ENCODE measurements at places on chromosomes 4 and X.

GRCh38 chrX:42846741-42847140 lies 68.8 kb upstream of the PPP1R2C start:
- DNase-seq, result no peak

DNA sequence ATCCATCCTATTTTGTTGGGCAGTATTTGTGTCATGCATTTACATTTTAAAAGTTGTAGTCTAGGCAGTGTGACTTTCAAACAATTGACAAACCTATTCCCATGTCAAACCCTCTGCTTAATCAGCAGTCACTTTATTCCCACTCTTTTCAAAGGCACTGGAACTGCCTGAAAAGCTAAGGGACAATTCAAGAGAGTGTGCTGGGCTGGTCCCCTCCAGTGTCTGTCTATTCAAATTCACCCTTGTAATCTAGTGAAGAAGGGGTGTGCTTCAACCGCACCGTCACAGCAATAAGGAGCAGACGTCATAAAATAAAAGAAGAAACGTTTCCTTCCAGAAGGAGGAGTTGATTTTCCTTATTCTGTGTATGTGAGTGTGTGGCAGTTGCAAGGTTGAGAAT lies 197.0 kb upstream of the MAD2L1 start:
- no peak for DNase-seq

DNA sequence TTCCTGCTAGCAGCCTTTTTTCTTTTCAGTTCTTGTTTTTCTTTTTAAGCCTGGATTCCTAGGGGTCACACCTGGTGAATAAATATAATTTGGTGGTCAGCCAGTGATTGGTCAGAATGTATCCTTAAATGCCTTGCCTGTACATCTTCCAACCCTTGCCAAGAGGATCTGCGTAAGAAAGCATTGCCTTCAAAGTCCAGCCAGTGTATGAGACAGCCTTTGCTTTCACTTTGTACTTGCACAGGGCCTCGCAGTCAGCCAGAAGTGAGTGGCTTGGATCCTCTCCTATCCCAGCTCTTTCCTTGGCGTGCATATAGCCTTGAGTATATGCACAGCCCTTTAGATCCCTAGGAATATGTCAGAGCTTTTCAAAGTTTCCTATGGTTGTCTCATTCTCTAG lies 22.2 kb downstream of the KANTR start:
- no peak for DNase-seq

- DNase-seq, result no peak
These were observed 66.6 kb upstream of the HS3ST1 start for GRCh38 chr4:11495291-11495690.

DNA sequence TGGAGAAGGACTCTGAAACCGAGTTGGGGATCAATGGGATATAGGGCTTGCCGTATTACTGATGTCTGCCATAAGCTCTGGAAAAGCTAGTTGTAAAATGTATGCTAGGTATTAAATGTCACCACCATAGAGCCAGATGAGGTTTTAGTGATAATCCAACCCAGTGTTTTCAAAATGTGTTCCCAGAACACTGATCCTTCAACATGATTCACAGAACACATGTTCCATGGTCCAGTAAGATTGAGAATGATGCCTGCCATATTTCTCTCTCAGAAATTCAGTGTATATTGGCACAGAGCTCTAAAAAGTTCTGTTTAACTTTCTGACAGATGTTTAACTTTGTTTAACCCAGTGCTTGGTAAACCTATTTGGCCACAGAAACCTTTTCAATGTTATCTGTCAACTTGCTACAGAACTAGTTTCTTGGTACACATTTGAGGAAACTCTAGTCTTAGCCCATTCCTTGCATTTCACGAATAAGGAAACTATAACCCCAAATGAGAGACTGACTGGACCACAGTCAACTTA lies 160.2 kb downstream of the PALLD start:
- DNase-seq, result no peak

DNA sequence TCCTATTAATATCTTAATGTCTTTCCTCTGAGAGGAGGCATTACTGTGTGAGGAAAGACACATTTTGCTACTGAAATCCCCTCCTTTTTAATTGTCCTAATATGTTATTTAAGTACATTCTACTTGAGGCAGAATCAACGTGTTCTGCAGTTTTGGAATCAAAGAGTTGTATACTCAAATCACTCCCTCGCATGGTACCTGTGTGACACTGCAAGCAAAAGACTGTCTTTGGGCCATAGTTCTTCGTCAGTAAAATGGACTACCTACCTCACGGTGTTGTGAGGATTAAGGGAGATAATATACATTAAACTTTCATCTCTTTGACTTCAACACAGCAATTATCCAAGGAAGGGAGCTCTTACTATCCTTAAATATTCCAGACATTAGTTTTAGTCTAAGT lies 61.5 kb downstream of the TIGD2 start:
- DNase-seq, result no peak

- no peak for DNase-seq
These were observed 120.4 kb upstream of the DUSP21 start for GRCh38 chrX:44723426-44723825.

Data from NCI-H1048 (cell line).